ENCODE measurements at places on chromosomes 1 and 21.

DNA sequence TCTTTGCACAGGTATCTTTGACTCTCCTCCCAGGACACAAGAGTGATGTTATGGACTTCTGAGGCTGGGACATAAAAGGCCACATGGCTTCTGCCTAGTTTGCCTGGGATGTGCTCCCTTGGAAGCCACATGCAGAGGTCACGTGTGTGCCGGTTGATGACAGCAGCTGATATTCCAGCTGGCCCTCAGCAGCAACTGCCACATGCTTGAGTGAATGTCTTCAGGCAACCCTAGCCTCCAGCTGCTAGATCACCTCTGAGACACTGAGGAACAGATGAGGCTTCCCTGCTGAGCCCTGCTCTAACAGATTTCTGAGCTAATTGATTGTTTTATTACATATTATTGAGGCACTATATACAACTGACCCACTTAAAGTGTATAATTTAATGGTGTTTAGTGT, 11.6 kb upstream of the AKR7A3 start:
- no peak for DNase-seq

DNA sequence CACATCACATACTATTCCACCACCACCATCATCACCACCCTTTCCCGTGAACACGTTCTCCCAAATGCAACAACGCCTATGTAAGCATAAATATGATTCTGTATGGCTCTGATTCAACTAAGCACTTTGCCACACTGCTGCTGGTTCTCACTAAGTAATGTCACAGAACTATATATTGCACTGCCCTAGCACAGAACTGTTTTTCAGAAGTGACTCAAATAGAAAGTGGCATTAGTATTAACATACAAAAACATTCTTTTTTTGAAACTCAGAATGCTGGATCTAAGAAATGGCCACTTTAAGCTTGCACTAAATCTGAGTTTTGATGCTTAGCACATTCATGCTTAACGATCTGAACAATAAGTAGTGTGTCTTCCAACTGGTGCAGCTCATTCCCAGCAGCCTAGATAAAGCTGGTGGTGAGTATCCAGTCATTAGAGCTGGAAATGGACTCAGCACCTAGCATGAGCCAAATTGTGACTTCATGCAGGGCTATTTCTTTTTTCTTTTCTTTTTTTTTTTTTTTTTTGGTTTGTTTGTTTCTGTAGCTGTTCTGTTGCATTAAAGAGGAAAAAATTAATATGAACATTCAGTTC, 46.2 kb upstream of the ZC3H11B start:
- no peak for DNase-seq

DNA sequence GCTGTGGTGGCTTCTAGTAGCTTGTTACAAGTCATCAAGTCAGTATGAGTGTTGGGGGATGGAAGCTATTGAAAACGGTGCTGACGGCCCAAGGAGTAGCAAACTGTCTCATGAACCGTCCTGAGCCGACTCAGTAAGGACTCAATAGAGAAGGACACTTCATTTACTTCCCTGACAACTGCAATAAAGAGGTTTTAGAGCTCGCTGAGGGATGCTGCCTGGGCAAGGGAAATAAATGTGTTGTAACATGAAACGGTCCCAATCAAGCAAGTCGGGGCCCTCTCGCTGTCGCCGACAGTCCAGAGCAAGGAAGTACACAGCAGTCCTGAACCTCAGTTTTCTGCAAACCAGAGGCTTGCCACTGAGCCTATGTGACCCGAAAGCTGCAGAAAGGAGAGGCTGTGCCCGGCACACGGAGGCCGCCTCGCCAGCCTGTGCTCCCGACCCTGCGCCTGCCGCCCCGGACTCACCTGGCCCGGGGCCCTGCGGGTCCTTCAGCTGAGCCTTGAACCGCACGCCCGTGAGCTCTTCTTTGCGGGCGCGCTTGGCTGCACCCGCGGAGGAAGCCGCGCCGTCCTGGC, 423 bp downstream of the URB1 start:
- DNase-seq, result no peak

- DNase-seq, result no peak
Observed at GRCh38 chr1:227730630-227731151, 4.4 kb downstream of the JMJD4 start.

DNA sequence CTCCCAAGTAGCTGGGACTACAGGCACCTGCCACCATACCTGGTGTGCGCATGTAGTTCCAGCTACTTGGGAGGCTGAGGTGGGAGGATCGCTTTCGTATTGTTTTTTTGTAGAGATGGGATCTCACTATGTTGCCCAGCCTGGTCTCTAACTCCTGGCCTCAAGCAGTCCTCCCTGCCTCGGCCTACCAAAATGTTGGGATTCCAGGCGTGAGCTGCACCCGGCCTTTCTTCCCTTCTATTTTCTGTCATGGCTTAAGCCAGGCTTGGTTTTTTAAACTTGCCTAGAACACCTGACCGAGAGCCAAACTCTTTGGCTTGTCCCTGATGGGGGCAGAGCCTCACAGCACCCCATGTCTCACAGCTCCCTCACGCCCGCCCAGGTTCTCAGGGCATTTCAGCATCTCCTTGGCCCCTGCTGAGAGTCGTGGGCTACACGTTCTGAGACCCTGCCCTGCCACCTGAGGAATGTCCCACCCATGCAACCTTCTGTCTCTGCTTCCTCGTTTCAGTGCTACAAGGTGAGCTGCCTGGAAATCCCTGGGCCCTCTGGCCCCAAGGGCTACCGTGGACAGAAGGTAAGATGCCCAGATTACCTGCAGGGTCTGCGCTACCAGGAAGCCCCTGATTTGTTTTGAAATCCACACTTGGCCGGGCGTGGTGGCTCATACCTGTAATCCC, 15.7 kb downstream of the COL6A2 start:
- no peak for DNase-seq

GRCh38 chr1:6154525-6155319, 25.4 kb downstream of the CHD5 start:
- no peak for DNase-seq

GRCh38 chr1:45409276-45409675, 69.0 kb upstream of the MUTYH start:
- no peak for DNase-seq

GRCh38 chr1:208107425-208108212, 136.6 kb downstream of the PLXNA2 start:
- no peak for DNase-seq

GRCh38 chr1:66253330-66253921, 280.5 kb upstream of the SGIP1 start:
- no peak for DNase-seq

DNA sequence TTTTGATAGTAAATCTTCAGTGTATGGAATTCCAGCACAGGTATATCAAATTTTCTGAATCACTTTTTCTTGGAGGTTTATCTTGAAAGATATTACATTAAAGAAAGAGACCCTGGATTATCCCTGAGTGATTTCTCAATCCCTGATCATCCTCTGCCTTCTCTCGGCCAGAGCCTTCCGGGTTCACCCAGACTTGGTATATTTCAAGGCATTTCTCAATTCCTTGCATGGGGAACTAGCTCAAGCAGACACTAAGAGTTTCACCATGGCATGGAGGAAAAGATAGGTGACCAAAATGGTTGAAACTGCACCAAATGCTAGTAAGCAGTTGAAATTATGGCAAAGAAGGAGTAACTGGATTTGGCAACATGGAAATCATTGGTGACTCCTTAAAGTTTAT, 5.7 kb downstream of the VAMP4 start:
- no peak for DNase-seq

- DNase-seq, result no peak
Observed at GRCh38 chr1:66143651-66144050, 351.0 kb downstream of the PDE4B start.

DNA sequence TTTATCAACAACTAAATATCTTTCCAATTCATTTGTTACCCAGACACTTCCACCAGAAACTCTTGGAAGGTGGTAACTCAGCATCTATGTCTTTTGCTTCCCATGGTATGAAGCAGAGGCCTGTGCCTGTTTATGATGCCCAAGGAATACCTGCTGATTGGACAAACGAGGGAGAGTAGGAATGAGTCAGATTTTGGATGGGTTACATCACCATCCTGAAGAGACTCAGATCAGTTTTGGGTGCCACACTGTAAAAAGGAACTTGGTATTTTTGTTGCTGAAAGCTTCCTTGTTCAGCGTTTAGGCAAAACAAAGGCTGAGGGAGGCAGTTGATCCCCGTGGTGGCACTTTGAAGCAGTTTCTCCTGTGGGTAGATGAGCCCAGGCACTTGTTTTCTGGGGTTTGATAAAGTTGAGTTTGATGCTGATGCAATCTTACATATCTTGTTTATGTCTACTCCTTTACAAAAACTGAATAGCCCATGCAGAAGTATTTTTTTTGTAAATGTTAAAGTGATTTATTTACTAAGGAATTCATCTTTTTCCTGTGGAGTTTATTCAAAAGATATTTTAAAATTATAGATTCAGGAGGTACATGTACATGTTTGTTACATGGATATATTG, 26.7 kb upstream of the CYP4X1 start:
- DNase-seq, result no peak

DNA sequence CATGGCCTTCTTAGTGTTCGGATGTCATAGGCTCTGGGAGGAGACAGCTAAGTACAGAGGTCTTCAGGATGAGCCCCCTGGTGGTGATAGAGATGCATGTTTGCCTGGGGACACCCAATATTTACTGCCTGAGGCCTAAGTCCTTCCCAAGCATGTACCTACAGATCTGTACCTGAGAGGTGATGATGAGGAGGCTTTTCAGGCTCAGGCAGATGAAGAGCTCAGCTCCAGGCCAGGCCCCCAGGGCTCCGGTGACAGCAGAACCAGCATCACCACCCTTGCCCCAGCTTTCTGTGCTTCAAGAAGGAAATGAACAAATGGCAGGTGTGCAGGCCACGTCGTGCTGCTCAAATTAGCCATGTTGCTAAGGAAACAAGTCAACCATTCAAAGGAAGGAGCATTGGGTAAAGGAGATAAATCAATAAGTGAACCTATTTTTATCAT, 21.1 kb downstream of the CACNA1E start:
- no peak for DNase-seq

GRCh38 chr1:66237042-66237441, 296.9 kb upstream of the SGIP1 start:
- no peak for DNase-seq

DNA sequence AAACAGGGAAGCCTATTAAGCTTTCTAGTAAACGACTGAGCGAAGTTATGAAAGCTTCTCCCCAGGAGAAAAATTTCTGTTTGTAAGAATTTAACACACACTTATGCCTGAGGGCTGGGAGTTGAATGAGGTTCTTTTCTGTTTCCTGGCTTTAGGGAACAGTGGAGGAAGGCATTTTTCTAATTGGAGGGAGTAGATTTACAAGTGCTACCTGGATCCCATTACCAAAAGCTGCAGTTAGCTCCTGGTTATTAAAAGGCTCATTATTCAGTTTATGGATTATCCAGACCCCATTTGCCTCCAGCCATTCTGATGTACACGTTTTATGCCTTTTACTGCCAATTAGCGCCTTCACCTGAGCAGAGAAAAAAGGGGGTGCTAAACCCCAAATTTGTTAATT, 7.5 kb downstream of the ST6GALNAC3 start:
- DNase-seq, result no peak

DNA sequence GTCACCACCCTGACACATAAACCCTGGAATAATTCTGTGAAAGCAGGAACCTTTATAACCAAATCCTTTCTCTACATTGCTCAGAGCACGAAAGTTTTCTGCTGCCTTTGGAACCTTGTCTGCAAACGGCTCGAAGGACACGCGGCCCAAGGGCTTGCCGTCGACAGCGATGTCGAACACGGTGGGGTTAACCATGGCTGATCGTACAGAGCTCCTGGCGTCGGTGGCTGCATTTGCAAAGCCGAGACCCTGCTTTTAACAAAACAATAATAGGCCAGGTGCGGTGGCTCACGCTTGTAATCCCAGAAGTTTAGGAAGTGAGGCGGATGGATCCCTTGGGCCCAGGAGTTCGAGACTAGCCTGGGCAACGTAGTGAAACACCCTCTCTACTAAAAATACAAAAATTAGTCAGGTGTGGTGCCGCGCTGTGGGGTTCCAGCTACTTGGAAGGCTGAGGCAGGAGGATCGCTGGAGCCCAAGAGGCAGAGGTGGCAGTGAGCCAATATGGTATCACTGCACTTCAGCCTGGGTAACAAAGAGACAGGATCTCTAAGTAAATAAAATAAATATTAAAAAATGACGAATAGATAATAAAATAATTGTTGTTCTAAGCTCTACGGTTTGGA, 2.2 kb upstream of the EIF2B3 start:
- DNase-seq, result no peak

- no peak for DNase-seq
Observed at GRCh38 chr1:39625462-39626273, 13.8 kb downstream of the HEYL start.

DNA sequence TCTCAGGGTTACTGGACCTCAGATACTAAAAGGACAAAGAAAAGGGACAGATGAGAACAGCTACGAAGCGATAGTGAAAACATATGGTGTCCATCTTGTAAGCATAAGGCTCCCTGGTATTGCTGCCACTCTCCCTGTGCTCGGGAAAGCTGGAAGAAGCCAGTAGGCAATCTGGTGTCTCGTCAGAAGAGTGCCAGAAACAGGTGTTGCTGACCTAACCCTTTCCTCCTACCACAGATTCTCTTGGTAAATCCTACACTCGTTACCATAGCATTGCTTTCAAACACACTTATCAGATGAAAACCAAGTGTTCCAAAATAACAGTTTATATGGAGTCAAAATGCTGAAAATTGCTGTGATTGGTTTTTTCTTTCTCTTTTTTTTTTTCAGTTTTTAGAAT, 146.3 kb downstream of the NRIP1 start:
- DNase-seq, result no peak

GRCh38 chr1:17108360-17108759, 10.9 kb downstream of the PADI2 start:
- no peak for DNase-seq

DNA sequence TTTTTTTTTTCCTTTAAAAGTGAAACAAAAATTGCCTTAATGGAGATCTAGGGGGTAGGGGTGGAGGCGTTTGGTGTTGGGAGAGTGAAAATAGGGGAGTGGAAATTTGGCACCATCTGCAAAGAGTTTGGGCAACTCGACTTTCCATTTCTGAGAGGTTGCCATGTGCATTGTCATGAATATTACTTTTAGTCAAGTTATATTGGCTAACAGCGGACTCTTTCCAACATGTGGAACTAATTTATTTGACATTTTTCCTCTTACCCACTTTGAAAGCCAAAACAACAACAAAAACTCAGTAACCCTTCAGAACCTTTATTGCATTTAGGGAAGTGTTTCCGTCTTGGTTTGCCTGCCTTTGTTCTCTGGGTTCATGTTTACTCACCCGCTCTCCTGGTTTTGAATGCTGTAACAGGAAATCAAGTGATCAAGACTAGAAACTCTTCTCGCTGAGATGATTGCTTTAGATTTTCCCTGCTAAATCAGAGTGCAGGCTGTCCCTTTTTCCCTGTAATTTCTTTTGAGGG, 70.4 kb downstream of the CACHD1 start:
- no peak for DNase-seq

GRCh38 chr21:45074048-45074817, at the start of gene ADARB1:
Gene ADARB1, plus strand, starts transcription at chr21:45074580. Its CDS starts 97,077 bp downstream, at chr21:45171657.
- DNase-seq, result peak; percentile 51

DNA sequence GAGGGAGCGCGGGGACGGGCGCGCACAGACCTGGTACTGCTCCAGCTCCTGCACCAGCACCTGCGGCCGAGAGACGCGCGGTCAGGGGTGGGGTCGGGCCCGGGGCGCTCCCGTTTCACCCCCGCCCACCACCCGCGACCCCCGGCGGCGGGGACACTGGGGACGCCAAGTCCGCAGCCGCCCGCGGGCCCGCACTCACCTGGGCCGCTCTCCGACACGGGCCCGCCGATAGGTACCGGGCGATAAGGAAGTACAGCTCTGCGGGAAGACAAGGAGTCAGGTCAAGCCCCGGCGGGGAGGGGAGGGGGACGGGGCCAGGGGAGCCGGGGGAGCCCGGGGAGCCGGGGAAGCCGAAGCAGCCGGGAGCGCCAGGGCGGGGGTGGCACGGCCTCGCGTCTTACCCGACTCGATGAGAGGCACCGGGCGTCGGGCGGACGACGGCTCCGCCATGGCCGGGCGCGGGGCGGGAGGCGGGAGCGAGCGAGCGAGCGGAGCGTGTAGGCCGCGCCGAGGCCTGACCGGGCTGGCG, 326 bp downstream of the BRWD1 start:
- peak; percentile 12 for DNase-seq
